Aorta (tissue), 5 donors: ENCODE measurements at places on chromosomes 6 and 20. TPM values are rescaled to one million over a fixed set of nuclear protein-coding genes. Genes with fewer than 3 reads are reported as not detected.

DNA sequence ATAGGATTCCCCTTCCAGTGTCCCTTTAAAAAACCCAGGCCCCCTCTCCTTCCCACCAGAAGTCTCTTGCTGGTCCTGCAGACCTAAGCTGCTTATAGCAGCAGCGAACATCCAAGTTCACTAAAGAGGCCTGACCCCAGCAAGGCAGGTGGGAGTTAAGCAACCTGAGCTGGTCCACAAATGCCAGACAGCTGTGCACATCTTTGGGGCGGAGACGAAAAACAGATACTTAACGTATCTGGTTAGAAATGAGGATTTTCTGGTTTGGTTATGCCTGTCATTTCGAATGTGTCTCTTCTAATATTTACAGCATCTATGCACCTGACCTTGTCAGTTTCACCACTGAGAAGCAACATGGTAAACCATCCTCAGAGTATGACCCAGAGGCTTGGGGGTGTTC is 87.8 kb downstream of the SLC2A10 start:
- DNase-seq: no peak

DNA sequence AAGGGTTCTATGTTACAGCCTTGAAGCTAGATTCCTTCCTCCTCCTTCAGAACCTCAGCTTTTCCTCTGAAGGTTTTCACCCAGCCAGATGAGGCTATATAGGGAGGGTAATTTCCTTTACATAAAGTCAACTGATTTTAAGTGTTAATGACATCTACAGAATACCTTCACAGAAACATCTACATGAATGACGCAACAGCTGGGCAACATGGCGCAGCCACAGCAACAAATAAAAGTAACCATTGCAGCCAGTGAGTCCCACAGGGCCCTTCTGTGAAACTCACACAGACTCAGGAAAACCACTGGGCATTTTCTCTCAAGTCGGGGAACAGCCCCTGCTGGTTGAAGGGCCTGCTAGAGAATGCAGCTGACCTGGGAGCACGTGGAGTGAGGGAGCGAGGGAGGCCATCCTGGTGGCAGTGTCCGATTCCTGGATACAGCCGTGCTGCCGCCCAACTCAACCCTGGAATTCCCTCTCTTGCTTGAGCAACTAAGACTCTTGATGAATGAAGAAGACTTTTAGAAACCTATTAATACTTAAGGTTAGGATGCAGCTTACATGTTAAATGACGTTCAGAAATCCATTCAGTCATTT is 176.4 kb downstream of the PACRG start:
- no peak for DNase-seq

Gene KCNK16
- total RNA-seq: not detected

- DNase-seq: no peak
These were observed 61.0 kb upstream of the MAFB start for GRCh38 chr20:40749985-40750506.

- no peak for DNase-seq
These were observed 114.1 kb downstream of the LRFN2 start for GRCh38 chr6:40473026-40473425.

- DNase-seq: peak; percentile 78
These were observed 3.9 kb downstream of the SDC4 start for GRCh38 chr20:45344168-45344860.

Gene GLP1R
- total RNA-seq: not detected

Gene RBBP9
- 13.6 TPM for total RNA-seq

Gene FNDC11
- total RNA-seq: not detected

DNA sequence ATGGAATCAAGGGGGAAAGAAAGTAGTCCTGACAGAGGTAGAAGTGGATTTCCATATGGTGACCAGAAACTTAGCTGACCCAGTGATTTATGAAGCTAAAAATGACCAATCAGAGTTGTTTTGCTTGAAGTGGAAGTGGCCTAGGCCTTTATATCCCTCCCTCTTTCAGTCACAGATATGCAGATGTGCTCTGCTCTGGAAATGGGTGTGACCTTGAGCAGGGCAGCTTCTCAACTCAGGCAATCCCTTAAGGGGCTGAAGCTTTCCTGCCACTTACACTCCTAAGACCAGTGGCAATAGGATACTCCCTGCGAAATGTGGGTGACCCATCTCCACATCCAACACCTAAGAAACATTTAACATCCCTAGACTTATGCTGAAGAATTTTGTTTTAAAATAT is 256.6 kb downstream of the EYS start:
- DNase-seq: no peak

GRCh38 chr6:145155873-145156782 is 579.2 kb downstream of the EPM2A start:
- DNase-seq: no peak

- no peak for DNase-seq
These were observed 46.8 kb downstream of the EIF2S2 start for GRCh38 chr20:34065260-34065659.

Gene PGBD1
- 6.2 TPM for total RNA-seq

Gene KDM1B
- 15.3 TPM for total RNA-seq

DNA sequence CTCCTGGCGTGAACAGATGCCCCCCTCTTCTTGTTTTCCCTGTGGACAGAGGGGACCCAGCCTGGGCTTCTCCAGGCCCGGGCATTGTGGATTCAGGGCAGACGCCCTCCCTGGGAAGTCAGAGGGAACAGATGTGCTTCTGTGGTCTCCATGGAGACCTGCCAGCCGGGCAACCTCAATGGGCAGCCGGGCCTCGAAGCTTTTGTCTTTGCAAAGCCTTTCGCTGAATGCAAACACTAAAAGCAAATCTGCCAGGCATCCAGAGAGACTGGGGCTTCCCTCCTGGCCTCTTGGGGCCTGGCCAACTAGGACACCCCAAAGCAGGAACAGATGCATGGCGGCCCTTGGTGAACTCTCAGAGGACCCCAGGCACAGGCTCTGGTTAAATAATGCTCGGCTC is 370.0 kb upstream of the SULF2 start:
- no peak for DNase-seq

Gene LRFN2
- total RNA-seq: not detected

DNA sequence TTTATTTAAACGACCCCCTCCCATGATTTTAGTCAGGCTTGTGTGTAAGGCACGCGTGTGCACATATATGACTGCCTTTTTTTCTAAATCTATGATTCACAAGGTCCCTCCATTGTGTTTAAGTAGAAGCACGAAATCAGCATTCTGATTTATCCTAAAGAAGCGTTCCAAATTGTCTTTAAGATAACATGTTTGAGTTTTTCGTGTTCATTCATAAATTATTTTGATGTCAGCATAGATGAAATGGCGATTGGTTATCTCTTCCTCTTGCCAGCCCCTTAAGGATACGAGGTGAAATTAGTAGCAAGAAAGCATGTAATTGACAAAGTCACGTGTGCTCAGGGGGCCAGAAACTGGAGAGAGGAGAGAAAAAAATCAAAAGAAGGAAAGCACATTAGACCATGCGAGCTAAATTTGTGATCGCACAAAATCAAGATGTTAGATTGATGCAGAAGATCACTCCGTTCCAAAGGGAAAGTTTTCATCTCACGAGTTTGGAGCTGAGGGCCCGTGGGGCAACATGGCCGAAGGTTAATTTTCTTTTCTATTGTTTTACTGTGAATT is at the start of gene LIN28B:
Gene LIN28B, plus strand, starts transcription at position 377 of the 564 bp plus-strand sequence. Its CDS starts 144 bp downstream, at position 521.
- DNase-seq: no peak

- no peak for DNase-seq
These were observed 44.6 kb downstream of the HIVEP2 start for GRCh38 chr6:142900227-142900971.

Gene UBE2C
- 1.9 TPM for total RNA-seq

Gene KCNG1
- total RNA-seq: 0.39 TPM

GRCh38 chr6:36769676-36770499 is 69.4 kb downstream of the CPNE5 start:
- no peak for DNase-seq

DNA sequence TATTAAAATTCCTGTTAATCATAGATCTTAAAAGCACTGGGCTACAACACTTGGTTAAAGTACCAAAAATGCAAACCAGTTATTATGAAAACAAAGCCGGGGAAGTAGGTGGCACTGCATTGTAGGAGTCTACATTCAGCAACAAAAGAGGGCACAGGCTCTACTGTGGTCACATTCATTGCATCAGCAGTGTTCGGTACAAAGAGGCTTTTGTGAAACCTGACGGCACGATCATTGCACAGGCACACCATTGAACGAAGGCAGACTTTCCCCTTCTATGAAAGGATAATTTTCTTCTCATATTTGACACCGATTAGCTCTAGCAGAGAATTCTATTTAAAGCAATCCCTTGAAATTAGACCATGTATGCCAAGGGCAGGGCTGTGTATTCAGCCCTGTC is 44.6 kb upstream of the AGPAT4 start:
- no peak for DNase-seq

Gene NNAT
- total RNA-seq: 2.6 TPM

DNA sequence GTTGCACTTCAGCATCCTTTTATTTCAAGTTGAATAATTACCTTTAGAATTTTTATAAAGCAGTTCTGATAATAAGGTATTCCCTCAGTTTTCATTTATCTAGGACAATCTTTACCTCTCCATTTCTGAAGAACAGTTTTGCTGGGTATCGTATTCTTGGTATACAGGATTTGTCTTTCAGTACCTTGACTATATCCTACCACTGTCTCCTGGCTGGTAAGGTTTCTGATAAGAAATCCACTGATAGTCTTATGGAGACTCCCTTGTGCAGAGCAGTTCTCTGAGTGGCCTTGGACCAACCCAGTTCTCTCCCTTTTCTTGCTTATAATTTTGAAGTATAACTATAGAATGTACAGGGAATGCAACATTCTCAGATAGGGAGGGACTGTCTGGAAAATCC is 51.3 kb upstream of the SAMD3 start:
- no peak for DNase-seq

GRCh38 chr6:7591770-7592169 is 1.8 kb downstream of the SNRNP48 start:
- no peak for DNase-seq

- DNase-seq: peak; percentile 30
These were observed 245.9 kb downstream of the DLL1 start for GRCh38 chr6:170044836-170045562.

DNA sequence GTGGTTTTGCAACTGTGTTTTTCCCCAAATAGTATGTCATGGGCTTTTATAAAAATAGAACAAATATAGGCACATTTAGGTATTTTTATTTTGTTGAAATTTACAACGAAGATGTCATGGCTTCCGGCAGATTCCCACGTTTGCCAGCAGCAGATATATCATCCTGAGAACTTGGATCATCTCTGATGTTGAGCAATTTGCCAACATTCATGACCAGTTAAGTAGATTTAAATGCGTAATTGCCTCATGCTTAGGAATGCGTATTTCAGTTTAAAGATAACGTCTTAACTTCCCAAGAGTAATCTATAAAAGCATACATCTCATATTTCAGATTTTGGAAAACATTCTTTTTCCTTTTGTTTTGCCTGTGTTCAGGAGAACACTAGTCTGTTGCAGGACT is 457.8 kb downstream of the QKI start:
- no peak for DNase-seq

Gene MSH5
- total RNA-seq: 5.9 TPM

GRCh38 chr20:57964011-57964862 is 254.4 kb upstream of the PMEPA1 start:
- peak; percentile 64 for DNase-seq

- DNase-seq: no peak
These were observed 165.6 kb upstream of the LAMP5 start for GRCh38 chr20:9348747-9349146.

- DNase-seq: peak; percentile 82
These were observed 38.2 kb downstream of the C6orf132 start for GRCh38 chr6:42104095-42104803.

- no peak for DNase-seq
These were observed 45.9 kb downstream of the ZNF217 start for GRCh38 chr20:53547664-53548239.
